Smooth muscle cell of bladder (primary cell): ENCODE measurements at places on chromosomes 1 and 21. TPM values are rescaled to one million over a fixed set of nuclear protein-coding genes. Genes with fewer than 3 reads are reported as not detected.

The CCDC27 gene
- total RNA-seq = not detected in 2 replicates

The ACKR1 gene
- total RNA-seq = not detected in 2 replicates

The RGS13 gene
- 0.14 and 0.28 TPM in 2 replicates for total RNA-seq

The HAO2 gene
- not detected in 2 replicates for total RNA-seq

The CLCA1 gene
- under 0.01 TPM in 1 of 2 replicates, not detected in the other for total RNA-seq

The FCRL4 gene
- not detected in 2 replicates for total RNA-seq

The BEND5 gene
- 0.18 TPM in 1 of 2 replicates, not detected in the other for total RNA-seq

The COL11A1 gene
- 17.2 and 24.0 TPM in 2 replicates for total RNA-seq

The SLC35D1 gene
- 17.7 and 18.1 TPM in 2 replicates for total RNA-seq

The IVL gene
- total RNA-seq = not detected in 2 replicates

The WNT9A gene
- 0.37 and 0.43 TPM in 2 replicates for total RNA-seq

The LCE1A gene
- not detected in 2 replicates for total RNA-seq

The RBM15 gene
- total RNA-seq = 25.6 and 27.6 TPM in 2 replicates

The TMEM52 gene
- total RNA-seq = not detected in 2 replicates

The TRIM62 gene
- total RNA-seq = 1.8 and 2.3 TPM in 2 replicates

The ARHGEF19 gene
- total RNA-seq = 3.7 and 5.5 TPM in 2 replicates

The AJAP1 gene
- not detected in 2 replicates for total RNA-seq

The CFAP45 gene
- total RNA-seq = 0.46 and 0.85 TPM in 2 replicates
